ENCODE measurements at places on chromosomes 7 and 10. TPM values are rescaled to one million over a fixed set of nuclear protein-coding genes. Genes with fewer than 3 reads are reported as not detected.

Gene SPDYE11
- not detected for total RNA-seq

Gene ZPBP
- not detected for total RNA-seq

Gene PRKG1
- total RNA-seq = 2.0 TPM

Gene HABP2
- not detected for total RNA-seq
